GM03348 (cell line): ENCODE measurements at places on chromosomes 16 and 17.

DNA sequence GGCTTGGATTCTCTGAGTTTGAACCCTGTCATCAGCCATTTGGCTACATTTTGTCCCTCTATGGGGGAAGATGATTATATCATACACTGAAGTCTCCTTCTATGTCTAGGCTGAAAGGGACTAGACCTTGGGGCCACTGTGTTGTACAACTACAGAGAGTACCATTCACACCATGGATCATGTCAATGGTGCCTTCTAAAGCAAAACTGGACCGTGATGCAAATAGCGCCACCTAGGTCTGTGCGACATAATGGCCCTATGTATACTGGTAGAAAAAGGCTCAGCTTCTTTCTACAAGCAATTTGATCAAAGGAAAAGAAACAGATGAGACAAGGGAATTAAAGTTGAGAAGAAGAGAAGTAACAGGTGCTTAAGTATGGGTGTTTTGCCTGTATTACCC, 100.7 kb downstream of the LYRM1 start:
- DNase-seq, result no peak

- peak; percentile 31 for DNase-seq
Measured at GRCh38 chr17:65930140-65930730, 261.7 kb downstream of the CEP112 start.

- DNase-seq, result no peak
Measured at GRCh38 chr17:56779322-56779721, 54.4 kb downstream of the C17orf67 start.

DNA sequence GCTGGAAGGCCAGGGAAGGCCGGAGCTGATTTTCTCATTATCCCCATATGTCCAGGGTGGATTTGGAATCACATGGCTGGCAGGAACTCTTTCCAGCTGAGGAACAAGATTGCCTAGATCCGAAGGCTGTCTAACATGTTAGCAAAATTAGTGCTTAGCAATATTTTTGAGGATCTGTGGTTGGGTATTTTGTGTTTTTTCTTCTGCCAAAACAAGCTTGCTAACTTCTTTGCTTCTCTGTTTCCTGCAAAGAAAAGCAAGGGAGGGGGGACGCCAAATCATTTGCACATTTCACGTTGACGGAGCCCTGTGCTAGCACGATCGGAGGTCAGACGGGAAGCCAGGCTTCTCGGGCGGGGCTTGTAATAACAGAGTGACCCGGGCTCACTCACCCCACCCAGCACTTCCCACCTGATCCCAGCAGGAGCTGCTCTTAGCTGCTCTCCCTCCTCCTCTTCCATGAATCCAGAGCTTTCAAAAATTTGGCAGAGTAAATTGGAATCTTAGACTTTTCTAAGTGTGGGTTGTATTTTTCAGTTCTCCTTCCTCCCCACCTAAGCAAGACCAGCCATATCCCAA, 33.3 kb upstream of the FOXF1 start:
- DNase-seq, result no peak

- DNase-seq, result no peak
Measured at GRCh38 chr17:14437176-14437575, 136.3 kb downstream of the HS3ST3B1 start.

GRCh38 chr16:2374644-2375043, 34.1 kb upstream of the ABCA3 start:
- DNase-seq, result no peak

DNA sequence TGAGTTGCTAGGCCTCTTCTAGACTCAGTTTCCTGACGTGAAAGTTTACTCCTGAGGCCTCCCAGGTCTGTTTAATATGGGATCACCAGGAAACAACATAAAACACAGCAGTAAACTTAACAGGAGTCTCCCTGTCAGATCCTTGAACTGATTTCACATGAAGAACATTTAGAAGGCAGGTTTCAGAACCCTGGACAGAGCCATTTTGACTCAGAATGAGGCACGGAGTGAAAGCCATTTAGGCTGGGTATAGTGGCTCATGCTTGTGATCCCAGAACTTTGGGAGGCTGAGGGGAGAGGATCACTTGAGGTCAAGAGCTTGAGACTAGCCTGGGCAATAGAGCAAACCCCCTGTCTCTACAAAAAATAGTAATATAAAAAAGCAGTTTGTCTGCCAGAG, 289.1 kb downstream of the CA10 start:
- DNase-seq, result no peak

GRCh38 chr17:69501591-69502468, 87.3 kb downstream of the MAP2K6 start:
- peak; percentile 37 for DNase-seq

DNA sequence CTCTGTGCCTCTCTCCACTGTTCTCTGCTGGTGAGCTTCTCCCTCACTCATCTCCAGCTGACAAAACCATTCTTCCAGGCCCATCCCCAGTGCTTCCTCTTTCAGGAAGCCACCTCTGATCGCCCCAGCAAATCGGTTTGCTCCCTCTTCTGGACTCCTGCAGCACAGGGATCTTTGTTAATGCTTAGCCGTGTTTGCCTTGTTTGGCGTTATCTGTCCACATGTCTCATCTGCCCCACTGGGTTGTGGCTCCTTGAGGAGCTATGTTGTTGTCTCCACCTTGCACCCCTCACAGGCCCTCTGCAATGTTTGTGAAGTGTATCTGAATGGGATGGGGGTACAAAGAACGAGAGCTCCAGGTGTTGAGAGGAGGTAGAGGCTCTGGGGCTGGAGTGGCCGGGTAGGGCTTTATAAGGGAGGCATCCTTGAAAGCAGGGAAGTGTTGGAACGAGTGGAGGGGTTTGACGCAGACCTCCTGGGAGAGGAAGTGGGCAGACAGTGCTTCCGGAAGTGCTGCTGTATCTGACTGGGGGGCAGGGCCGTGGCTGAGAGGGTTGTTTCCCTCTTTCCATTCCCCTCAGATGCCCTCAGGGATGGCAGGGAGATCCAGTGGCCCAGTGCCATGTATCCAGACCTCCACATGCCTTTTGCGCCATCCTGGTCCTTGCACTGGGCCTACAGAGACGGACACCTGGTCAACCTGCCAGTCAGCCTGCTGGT, 27.8 kb downstream of the CASKIN2 start:
- DNase-seq, result no peak

GRCh38 chr16:50909831-50910735, 168.2 kb downstream of the CYLD start:
- no peak for DNase-seq

DNA sequence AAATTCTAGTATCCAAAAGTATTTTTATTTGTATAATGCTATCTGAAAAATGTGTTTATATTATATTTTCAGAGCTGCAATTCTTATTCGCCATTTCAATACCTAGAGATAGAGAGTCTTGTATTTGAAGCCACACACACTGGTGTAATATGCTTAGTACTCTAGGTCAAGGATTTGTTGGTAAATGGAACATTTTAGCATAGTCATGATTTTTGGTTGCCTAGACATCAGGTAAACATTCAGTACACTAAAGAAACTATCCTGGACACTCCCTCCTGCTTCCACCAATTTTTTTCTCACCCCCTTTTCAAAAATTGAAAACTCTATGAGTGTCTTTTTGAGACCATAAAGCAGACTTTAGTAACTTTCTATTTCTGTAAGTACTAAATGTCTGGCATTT, 20.8 kb downstream of the ABHD15 start:
- no peak for DNase-seq

GRCh38 chr17:28334171-28334570, 1.1 kb downstream of the IFT20 start:
- DNase-seq, result no peak

GRCh38 chr16:53022374-53022773, 30.3 kb downstream of the CHD9NB start:
- DNase-seq, result peak; percentile 84

DNA sequence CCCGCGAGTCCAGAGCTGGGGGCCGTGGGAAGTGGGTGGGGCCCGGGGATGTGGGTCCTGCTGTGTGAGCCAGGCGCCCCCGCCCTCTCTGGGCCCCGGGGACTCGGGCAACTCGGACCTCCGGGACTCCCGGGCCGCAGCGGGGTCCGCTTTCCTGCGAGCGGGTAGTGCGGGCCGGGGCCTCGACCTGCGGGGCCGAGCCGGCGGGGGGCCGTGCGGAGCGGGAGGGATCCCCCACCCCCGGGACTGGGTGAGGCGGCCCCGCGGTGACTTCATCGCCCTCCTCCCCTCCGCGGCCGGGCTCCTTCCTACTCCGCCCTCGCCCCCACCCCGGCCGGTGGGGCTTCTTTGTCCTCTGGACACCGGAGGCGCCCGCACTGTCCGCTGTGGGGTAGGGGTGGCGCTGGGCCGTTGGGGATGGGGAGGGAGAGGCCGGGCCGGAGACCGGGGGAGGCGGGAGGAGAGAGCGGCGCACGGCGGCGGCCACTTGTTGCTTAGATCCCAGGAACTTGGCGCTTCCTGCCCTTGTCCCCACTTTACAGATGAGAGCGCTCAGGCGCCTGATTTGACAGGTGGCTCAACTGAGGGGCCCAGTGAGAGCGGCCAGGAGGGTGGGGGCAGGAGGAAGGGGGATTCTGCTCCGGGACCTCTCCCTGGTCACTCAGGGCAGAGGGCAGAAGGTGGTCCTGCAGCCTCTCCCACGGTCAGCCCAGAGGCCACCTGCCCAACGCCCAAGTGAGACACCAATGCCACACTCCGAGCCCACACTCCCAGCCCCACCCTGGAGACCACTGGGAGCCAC, 874 bp downstream of the CMTM3 start:
- DNase-seq, result peak; percentile 87

GRCh38 chr16:84178146-84178765, 8.6 kb downstream of the TAF1C start:
- DNase-seq, result no peak
